Hematopoietic multipotent progenitor cell treated with erythropoietin and hydrocortisone succinate and interleukin-3 and kit ligand, for 4 days (in vitro differentiated cells): ENCODE measurements at places on chromosomes 6 and 20.

- DNase-seq: peak; percentile 81
Measured at GRCh38 chr20:50226093-50226974, 35.7 kb downstream of the CEBPB start.

- DNase-seq: no peak
Measured at GRCh38 chr20:33893314-33893713, 82.2 kb downstream of the CHMP4B start.

GRCh38 chr6:100691972-100692371, 189.2 kb downstream of the ASCC3 start:
- no peak for DNase-seq

DNA sequence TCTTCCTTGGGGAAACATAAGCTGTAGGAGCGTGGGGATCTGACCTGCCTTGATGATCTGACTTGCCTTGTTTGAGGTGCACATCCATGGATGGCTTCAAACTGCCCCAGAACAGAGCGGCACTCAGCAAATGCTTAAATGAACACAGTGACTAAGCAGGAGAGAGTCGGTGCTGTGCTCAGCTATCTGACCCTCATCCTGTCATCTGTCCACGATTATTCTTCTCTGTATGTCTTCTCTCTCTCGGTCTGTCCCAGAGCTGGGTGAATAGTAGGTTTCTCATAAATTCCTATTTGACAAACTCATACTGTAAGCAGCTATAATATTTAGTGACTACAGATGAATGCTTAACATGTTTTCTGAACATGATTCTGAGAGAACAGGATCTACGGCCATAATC, 37.3 kb downstream of the TRAM2 start:
- DNase-seq: no peak

GRCh38 chr6:32589596-32590449, at the start of gene HLA-DRB1:
Gene HLA-DRB1, minus strand, starts transcription at chr6:32589848. Its CDS starts 106 bp downstream, at chr6:32589742.
- peak; percentile 76 for DNase-seq

DNA sequence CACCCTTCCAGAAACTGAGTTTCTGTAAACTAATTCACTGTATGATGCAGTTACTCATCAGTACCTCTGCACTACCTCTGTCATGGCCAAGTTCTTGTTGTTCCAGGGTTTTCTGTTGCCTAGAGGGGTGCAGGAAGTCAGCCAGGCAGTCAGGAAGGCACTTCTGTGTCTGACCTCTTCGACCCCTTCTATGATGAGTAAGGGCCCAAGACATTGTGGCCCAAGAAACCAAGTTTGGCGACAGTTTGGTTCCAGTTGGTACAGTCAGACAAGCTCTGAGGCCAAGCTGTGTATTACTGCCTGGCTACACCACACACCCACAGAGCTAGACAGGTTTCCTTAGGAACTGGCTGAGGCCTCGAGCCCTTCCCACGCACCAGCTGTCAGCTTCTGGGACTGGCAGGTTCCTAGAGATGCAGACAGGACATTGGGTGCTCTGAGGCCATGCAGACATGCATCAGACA, 41.2 kb downstream of the TRAF3IP2 start:
- DNase-seq: no peak

DNA sequence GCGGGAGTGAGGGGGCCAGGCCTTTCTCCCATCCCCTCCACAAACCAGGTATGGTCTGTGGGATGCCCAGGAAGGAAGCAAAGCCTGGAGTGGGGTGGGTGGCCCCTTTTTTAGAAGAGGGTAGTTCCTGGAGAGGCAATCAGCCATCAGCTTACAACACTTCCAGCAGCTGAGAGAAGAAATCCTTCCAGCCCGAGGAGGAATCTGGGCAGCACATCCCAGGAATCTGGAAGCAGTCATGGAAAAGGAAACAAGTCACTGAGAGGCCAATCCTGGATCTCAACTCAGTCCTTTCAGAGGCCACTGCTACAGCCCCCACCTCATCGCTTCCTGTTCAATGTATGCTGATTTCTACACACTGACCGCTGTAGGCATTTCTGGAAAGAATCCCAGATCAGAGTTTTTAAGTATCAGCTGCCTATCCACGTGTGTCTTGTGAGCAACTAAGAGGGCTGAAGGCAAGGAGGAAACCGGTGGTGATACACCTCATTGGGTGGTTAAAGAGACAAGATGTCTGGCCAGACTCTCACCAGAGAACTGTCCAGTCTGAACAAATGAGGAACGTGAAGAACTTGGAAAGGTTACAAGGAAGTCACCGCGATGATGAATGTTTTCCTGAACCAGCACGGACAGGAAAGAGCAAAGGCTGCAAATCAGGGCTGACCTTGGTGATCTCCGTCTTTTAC, 92.9 kb upstream of the SHLD1 start:
- DNase-seq: peak; percentile 42

- no peak for DNase-seq
Measured at GRCh38 chr6:136086686-136087085, 163.4 kb downstream of the MTFR2 start.
